Stimulated activated CD8-positive, alpha-beta memory T cell treated with anti-CD3 and anti-CD28 coated beads, Interleukin-4, amount 100 ng/mL, for 4 hours (primary cell): ENCODE measurements at places on chromosomes 1 and 21.

DNA sequence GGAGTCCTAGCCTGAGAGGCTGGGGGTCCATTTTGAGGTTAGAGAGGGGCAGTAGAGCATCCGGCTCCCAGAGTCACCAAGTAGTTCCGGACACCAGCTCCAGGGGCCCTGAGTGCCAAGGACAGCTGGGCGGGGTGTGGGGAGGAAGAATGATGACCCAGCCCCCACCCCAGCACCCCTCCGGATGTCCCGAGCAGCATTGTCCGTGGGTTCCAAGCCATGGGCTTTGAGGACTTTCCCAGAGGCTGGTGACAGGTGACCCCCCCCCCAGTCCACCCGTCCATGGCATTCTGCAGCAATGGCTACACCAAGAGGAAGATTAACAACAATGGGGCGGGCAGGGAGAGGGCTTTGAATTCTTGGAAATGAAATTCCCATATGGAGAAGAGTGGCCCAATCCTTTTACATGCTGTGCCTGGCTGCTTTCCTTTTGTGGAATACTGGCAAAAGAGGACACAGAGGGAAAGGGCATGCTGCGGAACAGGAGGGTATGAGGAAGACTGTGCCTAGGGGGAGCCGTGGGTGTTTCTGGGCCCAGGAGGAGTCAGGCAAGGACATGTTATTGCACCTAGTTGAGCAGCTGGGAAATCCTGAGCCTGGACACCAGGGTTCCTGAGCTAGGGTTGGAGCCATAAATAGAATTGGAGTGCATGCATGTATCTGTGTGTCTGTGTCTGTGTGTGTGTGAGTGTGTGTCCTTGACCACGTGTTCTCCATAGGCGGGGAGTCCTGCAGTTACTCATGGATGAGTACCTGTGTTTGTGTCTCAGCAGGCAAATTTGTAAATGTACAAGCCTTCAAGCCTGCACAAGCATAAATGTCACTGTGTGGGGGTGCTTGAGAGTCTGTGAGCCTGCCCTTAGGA, 956 bp downstream of the ATP1A2 start:
- DNase-seq = no peak

GRCh38 chr1:154758346-154758745, 111.7 kb downstream of the KCNN3 start:
- no peak for DNase-seq

GRCh38 chr1:7015022-7015421, 229.8 kb downstream of the CAMTA1 start:
- no peak for DNase-seq

GRCh38 chr1:46530791-46531409, 20.5 kb downstream of the KNCN start:
- no peak for DNase-seq

DNA sequence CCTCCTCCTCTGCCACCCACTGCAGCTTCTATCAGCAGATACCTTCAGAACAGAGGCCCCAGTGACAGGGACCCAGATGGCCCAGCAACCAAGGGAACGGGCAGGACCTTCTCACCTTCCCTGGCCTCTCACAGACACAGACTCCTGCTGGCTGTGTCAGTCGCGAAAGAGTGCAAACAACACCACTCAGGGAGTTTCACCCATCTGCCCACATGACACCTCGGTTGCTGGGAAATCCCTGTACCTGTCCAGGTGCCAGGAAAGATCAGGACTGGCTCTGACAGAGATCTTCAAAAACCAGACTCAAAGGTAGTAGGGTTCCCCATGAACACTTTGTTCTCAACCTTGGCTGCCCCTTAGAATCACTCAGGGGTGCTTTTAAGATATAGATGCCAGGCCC, 83.5 kb upstream of the HIVEP3 start:
- DNase-seq = no peak

GRCh38 chr21:42532466-42533181, 19.0 kb downstream of the SLC37A1 start:
- no peak for DNase-seq

DNA sequence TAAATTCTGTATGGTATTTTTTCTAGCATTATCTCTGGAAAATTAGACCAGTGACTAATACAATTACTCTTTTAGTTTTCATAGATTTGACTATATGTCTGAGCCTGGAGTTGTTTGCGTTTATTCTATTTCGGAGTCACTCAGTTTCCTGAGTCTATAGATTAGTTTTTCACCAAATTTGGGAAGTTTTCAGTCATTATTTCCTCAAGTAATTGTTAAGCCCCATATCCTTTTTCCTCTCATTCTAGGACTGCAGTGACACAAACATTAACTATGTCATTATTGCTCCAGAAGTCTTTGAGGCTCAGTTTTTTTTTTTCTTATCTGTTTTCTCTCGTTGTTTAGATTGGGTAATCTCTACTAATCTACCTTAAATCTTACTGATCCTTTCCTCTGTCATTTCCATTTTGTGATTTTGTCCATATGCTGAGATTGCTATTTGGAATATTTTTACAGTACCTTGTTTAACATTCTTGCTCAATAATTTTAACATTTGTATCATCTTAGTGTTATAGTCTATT, 886.2 kb downstream of the LTN1 start:
- no peak for DNase-seq

DNA sequence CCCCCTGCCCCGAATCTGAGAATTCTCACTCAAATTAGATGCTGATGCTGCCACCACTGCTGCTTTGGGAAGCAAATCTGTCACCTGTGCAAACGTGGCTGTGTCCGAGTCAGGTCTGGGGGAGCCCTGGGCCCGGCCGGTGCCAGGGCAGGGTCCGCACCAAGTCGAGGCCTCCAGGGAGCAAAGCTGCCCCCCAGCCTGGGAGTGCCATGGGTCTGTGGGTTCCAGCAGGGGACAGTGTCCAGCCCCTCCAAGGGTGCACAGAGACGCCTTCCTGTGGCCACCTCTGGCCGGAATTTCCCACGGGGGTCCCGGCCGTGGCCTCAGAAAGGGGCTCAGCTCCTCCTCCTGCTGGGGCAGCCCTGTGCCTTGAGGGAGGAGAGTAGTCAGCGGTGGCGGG, 27.7 kb upstream of the TTLL10 start:
- DNase-seq = no peak

DNA sequence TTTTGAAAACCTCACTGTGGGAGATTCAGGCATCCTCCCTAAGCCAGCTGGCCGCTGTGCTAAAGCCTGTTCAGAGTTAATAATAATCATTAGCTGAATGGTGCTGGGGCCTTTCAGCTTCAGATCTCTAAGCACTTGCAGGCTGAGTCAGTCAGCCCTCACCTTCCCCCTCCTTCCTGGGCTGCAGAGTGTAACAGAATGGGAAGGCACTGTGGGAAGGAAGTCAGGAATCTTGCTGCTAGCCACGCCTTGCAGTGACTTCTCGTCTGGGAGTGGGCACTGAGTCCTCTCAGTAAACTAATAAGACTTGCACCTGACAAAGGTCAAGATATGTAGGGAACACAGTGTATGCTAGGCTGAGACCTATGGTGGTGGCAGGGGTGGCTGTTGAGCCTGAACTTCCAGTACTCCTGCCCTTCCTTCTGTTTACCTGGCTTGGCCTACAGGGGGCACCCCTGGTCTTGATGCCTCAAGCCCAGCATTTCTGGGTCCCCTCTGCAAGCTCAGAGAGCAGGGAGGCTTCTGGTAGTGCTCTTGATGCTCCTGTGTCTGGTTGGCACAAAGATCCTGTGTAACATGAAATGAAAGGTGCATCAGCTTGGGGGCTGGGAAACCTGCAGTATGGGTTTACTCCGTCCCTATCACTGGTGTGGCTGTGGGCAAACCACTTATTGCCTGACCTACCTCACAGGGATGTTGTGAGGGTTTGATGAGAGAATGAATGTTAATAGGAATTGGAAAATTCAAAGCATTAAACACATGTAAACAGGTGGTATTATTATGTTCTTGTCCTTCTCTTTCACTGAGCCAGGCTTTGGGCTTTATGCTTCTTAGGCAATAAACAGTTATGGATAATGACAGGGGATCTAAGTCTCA, 6.0 kb downstream of the CYB561D1 start:
- DNase-seq = no peak

- DNase-seq = no peak
These were observed 220.3 kb upstream of the FGGY start for GRCh38 chr1:59076612-59077011.

DNA sequence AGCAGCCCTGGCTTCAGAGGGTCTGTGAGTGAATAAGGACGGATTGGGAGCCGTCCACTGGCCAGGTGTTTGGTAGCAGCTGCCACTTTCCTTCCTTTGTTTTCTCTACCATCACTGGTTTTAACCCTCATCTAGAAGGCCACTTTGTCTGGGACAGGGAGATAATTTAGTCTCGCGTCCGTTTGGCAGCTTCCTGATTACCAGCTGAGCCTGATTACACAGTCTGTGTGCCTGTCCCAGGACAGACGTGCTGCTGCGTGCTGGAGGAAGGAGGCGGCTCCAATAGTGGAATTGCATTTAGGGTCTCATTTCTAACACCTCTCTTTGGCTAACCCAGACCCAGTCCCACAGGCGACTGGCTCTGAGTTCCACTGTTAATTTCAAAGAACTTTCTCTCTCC, 24.6 kb upstream of the CASQ2 start:
- no peak for DNase-seq

GRCh38 chr1:208106218-208106617, 138.0 kb downstream of the PLXNA2 start:
- no peak for DNase-seq

DNA sequence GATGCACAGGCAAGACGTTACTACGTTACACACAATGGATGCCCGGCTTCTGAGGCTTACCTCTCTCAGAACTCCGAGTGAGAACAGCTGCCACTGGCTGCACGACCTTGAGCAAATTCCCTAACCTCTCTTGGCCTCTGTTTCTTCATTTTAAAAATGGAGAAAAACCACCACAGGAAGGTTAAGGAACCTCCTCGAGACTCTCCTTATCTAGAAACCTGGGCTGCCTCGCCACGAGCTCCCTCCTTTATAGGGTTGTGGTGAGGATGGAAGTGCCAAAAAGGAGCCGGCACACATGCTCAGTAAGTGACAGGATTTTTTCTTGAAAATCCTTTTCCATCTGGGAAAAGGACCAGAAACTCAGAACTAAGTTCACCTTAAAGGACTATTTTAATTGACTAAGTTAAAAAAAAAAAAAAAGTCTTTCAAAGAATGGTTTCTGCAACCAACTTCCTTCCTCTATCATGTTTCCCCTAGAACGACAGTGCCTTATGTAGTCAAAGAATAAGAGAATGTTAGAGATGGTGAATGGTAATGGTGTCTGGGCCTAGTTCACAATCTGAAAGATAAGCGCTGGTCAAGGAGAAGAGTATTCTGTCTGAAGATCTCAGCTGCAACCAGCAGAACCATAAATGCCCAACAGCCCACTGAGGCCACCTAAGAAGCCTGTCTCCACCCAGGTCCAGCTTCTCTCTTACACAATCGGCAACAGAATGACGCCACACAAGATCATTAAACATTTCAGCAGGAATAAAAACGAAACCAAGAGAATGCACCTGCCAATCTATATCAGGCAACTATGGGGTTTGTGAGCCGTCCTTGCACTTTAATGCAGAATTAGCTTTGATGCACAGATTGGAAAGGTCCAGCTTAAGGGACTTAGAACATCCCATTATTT, 64.9 kb downstream of the SLC45A1 start:
- no peak for DNase-seq

DNA sequence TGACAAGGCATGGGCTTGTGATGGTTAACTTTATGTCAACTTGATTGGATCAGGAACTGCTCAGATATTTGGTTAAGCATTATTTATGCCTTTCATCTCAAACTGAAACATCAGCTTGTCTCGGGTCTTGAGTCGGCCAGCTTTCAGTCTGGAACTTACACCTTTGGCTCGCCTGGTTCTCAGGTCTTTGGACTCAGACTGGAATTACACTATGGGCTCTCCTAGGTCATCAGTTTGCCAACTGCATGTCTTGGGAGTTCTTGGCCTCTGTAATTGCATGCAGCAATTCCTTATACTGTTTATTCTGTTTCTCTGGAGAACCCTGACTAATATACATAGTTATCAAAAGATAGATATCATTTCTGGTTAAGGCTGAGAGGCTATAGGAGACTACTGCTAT, 653.7 kb downstream of the ADGRL2 start:
- no peak for DNase-seq

- DNase-seq = no peak
These were observed 38.3 kb downstream of the LRRN2 start for GRCh38 chr1:204647114-204647804.

DNA sequence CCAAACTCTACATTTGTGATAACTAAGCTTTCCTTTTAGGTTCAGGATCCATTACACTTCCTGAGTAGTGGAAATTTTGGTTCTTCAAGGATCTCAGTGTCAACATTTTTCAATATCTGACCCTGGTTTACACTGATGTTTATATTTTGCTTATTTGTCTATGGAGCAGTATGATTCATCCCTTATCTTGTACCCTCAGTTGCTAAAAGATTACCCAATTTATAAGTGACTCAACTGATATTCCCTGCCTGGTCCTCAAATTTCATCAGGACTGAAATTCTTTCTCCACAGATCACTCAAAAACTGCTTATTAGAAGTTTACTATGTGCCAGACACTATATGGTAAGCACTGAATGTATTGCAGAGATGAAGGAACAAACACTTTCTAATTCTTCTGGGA, 139.1 kb upstream of the CHRM3 start:
- DNase-seq = no peak

- no peak for DNase-seq
These were observed 11.3 kb upstream of the IL22RA1 start for GRCh38 chr1:24154215-24154614.

DNA sequence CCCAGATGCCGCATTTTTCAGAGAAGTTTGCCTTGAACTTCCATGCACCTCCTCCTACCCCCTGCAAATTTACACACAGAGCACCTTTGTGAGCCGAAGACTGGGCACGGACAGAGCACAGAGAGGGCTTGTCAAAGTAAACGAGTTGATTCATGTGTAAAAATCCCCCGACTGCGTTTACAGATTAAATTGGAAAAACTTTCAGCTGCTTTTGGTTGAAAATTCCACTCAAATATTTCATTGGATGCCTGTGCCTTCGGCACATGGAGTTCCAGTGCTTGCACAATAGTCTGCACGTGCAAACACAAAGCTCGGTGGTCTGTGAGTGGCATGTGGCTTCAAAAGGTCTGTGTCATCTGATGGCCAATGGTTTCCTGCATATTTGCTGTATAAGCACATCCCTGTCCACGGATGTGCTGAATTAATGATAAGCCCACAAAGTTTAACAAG, 177.5 kb downstream of the SETD4 start:
- DNase-seq = no peak

DNA sequence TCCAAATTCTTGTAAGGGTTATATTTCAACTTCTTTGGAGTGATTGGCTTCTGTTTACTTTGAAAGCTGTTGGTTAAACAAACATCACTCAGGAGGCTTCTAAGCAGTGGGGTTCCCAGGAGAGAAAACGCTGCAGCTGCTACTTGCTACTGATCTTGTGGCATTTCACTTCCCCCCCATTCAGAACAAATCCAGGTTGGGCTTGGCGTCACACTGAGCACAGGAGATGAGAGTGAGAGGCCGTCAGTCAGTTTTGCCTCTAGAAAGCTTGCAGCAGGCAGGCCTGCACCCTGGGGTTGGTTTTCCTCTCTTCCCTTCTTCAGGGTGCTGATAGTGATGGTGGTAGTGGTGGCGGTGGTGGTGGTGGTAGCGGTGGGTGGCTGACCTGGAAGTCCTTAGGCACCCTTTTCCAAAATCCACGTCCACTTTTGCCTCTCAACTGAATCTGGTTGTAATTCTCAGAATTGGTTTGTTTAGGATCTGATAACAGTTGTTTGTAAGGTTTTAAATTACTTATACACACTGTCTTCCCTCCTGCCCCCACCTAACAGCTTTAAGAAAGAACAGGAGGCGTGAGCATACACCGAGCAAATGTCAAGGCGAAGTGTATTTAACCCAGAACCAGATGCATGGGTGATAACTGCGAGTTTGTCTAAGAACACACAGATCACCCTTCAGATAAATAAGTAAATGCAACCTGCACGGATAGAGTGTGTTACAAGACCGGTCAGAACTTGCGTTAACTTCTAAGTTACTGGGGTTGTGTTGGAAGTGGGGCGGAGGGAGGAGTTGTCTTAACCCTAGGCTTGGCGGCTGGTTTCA, 3.2 kb upstream of the PROX1 start:
- DNase-seq = no peak
